ENCODE measurements at places on chromosomes 12 and 14.

DNA sequence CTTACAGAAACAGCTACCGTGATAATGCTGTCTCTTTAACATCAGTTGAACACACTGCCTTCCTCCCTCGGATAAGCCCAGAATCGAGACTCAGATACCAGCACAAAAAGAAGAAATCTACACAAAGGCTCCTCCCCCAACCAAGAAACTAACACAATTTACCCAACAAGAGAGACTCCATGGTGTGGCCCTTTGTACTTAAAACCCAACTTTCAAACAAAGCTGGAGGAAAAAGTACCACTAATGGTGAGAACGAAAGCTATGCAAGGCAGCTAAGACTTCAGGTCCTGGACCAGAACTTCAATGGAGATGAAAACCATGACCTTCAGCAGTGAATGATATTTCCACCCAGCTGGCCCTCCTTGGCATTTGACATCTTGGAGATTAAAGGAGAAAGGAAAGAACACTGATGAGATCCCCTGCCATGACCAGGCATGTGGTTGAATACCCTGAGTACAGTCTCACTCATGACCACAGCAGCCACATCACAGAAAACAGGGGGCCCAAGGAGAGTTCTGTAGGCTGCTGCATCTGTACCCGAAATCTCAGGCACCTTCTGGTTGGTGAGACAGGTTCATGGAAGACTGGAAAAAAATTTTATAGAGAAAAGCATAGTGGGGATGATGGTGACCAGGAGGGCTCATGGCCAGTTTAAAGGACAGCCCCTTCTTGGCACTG is 36.7 kb downstream of the RBM19 start:
- DNase-seq: no peak

DNA sequence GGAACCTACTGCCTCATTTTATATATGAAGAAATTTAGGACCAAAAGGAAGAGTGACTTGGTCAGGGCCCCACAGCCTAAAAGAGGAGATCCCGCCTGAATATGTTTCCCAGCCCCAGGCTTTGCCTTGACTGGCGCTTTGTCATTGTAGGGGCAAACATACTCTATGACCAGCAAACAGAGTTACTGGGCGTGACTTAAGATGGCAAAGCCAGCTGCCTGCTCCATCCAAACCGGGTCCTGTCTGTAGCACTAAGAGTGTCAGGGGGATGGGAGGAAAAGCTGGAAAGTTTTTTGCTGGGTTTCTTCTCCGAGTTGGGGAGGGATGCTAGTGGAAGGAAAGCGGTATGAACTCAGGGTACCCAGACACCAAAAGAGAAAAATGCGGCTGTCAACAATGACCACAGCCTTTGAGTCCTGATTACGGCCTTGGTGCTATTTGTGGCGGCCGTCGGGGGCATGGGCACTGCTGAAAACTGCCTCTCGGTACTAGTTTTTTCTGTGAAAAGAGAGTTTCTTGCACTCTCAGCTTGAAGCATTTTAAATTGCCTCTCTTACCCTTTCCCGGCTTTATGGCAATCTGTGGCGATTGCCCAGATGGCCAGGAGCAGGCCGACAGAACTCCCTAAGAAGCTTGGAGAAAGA is 82.7 kb downstream of the PRIMA1 start:
- DNase-seq: no peak

- no peak for DNase-seq
These were observed 18.0 kb downstream of the DEPDC4 start for GRCh38 chr12:100248886-100249285.

DNA sequence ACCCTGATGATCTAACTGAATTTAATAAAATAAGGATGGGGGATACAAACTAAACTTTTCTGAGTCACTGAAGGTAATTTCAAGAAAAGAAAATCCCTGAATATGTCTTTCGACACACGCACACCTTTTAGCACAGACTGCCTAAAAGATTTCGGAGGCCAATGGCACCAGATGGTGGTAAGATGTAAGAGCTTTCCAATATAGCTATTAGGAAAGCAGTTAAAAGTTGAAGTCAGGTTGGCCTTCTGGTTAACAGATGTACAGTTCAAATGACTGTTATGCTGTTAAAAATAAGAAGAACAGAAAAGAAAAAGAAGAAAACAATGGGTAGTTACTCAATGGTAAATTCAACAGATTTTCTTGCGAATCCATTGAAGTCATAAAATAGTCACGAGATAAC is 80.7 kb upstream of the KRR1 start:
- no peak for DNase-seq

DNA sequence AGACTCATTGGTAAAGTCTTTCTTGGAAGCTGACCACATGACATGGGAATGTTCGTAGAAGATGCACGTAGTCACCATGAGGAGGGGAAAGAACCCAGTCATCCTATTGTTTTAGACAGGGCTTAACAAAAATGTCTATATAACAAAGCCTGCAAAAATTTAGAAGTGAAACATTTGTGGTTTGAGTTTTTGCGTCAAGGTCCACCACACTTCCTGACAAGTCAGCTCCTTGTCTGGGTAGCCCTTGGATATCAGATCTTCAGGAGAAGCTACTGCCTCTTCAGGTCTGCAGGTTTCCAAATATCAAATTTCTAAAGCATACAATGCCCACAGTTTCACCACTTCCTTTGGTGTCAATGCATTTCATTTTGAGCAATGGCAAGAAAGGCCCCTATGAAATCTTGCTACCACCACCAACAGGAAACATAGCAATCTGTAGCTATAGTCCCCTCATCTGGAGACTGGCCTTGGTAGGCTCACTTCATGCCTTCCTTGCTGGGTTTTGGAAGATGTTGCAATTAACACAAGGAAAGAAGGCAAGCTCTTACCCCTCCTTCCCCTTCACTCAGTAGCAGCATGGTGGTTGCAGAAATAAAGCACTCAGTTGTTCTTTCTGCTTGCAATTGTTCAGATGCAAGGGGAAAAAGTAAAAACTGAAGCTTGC is 235.2 kb downstream of the PCNX1 start:
- DNase-seq: peak; percentile 38

- DNase-seq: no peak
These were observed 222.4 kb downstream of the GLT1D1 start for GRCh38 chr12:129075460-129076208.

- DNase-seq: peak; percentile 56
These were observed 216.2 kb downstream of the TTC8 start for GRCh38 chr14:89040460-89041256.

GRCh38 chr12:132955094-132956010 is 754 bp downstream of the ZNF605 start:
- DNase-seq: peak; percentile 11

DNA sequence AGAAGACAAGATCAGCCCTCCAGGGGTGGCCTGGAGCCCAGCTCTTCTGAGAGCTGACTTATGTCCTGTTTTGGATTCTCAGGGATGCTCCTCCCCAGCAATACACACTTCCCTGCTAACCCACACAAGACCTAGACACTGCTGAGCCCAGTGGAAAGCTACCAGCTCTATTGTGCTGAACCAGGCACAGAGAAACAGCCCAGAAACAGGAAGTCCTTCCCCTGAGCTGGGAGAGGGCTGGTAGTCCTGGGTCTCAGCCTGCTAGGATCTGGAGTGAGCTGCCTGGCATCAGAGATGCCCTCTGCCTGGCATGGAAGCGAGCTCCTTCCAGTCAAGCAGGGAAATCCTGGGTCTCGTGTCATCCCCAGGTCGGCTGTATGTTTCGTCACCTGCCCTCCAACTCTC is 1.2 kb upstream of the LAG3 start:
- peak; percentile 60 for DNase-seq

- no peak for DNase-seq
These were observed 103.4 kb upstream of the MAP1LC3B2 start for GRCh38 chr12:116455540-116456329.

DNA sequence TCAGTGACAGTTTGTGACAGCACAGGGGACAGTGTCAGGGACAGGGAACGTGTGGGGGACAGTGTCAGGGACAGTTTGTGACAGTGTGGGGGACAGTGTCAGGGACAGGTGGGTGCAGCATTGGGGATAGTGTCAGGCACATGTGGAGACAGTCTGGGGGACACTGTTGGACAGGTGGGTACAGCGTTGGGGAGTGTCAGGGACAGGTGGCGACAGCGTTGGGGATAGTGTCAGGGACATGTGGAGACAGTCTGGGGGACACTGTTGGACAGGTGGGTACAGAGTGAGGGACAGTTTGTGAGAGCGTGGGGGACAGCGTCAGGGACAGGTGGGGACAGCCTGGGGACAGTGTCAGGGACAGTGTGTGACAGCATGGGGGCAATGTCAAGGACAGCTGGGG is 140.0 kb downstream of the TMEM121 start:
- DNase-seq: no peak

- DNase-seq: no peak
These were observed 1212.4 kb upstream of the TMEM132C start for GRCh38 chr12:127054531-127054930.

GRCh38 chr12:95820096-95820703 is 29.6 kb upstream of the NTN4 start:
- peak; percentile 49 for DNase-seq

- DNase-seq: peak; percentile 78
These were observed 13.1 kb downstream of the KRT83 start for GRCh38 chr12:52307836-52308805.

- DNase-seq: no peak
These were observed 167.4 kb upstream of the RGS6 start for GRCh38 chr14:71764701-71765382.

DNA sequence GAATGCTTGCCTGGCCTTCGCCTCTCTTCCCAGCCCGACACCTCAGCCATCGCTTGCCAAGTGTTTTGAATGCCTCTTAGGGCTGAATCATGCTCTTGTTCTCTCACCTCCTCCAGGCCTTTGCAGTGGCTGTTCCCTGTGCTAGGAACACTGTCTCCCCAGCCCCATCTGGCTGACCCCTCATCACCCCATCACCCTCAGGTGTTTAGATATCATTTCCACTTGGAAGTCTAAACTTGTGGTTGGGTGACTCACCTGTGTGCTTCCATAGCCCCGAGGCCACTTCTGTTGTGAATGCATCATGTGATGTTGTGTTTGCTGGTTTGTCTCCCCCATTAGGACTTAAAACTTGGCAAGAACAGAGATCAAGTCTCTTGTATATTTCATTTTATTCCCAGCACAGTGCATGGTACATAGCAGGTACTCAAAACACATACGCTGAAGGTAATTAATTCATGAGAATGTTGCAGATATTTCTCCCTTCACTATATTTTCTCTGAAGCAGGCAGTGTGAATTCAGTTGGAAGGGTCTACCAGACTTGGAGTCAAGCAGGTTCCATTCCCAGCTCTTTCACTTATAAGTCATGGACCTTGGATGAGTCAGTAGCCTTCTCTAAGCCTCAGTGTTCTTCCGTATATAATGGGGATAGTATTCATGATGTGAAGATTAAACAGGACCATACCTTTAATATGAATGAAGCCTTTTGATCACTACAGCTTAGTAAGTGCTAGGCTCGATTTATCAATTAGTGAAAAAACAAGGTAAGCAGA is 67.8 kb downstream of the HRK start:
- DNase-seq: peak; percentile 45

GRCh38 chr12:90268574-90268973 is 559.9 kb upstream of the ATP2B1 start:
- no peak for DNase-seq

DNA sequence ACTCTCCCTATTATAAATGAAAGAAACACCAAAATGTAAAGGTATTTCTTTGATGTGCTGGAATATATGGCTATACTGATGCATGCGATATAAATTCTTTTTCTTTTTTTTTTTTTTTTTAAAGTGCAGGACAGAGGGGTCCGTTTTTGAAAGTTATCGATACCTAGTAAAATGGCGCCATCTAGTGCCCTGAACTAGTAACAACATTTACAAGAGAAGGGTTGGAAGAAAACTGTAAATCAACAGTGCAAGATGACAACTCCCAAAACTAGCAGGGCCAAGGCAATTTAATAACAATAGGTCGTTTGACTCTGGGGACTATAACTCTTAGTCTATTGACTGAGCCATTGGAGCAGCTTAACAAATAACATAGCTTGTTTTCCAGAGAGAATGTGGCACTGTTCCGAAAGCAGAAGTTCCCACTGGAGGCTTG is 137.7 kb downstream of the SPTSSA start:
- DNase-seq: peak; percentile 34

DNA sequence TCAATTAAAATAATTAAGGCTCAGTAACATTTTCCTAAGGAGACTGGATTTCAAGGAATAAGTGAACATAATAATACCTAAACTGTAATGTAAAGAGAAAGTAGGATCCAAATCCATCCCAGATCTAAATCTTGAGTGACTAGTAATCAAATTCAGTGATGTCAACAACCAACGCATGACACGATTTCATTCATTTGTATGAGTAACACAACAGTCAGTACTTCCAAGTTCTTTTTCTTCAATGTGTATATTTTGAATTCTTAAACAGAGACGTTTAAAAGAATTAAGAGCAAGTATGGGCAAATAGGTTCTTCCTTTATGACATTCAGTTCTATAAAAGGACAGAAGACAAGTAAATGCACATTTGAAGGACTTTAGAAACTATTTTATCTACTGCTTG is 104.3 kb upstream of the CNTN1 start:
- no peak for DNase-seq

- DNase-seq: no peak
These were observed 55.9 kb upstream of the AVPR1A start for GRCh38 chr12:63206909-63207308.

GRCh38 chr12:53735556-53735955 is 8.3 kb upstream of the CALCOCO1 start:
- DNase-seq: no peak

GRCh38 chr14:30312214-30312613 is 246.7 kb upstream of the G2E3 start:
- no peak for DNase-seq

DNA sequence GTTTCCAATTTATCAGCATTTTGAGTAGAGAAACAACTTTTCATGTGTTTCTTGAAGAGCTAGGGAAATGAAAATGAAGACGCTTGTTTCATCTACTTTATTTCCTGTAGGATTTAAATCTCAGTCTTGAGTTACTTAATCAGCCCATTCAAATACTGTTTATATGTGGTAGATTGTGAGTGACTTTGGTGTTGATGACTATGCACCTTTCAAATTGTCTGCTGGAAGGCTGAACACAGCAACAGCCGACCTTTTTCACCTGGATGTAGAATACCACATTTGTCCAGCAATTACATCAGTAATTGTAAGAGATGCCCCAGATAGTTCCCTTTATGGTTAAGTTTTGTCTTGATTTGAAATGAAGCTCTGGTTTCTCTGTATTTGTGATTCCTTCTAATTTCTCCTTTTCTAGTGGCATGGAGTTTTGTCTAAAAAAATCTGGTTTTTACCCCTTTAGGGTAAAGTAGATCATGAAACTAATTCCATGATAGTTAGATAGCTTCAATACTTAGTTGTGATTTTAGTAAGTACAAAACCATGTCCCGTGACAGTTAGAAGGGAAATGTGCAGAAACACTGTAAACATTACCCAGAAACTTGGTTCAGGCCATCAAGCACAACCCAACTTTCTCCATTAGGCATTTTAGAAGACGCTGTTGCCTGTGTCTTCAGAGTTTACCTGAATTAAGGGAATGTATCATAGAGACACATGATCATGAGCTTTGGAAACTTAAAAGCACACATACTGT is 165.0 kb downstream of the SRGAP1 start:
- no peak for DNase-seq

Data from RPMI8226 (cell line).